Cerebellar nuclear complex (tissue), 1 donor: ENCODE measurements at places on chromosomes 16 and 17.

GRCh38 chr16:68267612-68268405, 3.5 kb downstream of the SLC7A6 start:
- DNase-seq: no peak

GRCh38 chr17:29176558-29177351, 3.4 kb downstream of the MYO18A start:
- DNase-seq: no peak

DNA sequence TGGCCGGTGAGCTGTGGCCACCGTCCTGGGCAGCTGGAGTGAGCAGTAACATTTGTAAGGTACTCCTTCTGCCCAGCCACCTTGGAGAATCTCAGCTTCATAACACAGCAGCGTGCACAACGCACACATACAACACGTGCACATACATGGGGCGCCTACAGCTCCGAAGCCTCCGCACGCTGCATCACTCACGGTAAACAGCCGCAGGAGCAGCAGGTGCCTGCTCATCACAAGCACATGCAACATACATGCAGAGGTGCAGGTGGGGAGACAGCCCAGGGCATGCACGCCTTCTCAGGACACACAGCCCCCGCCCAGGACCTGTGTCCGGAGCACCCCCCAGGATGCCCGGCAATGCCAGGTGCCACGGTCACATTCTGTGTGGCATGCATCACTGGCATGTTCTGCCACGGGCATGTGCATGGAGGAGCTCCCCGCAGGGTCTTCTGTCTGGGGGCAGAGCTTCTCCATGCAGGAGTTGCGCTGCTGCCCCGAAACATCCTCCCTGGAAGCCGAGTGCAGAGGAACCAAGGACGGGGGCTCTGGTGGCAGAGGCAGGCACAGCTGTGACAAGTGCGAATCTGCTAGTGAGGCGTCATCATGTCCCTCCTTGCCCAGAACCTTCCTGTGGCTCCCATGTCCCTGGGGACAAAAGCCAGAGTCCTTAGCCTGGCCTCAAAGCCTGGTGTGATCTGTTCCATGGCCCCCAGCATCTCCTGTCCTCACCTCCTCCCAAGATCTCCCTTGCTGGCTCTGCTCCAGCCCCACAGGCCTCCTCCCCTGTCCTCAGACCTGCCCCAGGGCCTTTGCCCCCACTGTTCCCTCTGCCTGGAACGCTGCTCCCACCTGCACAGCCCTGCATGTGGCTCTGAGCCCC, 184.0 kb upstream of the GSE1 start:
- no peak for DNase-seq

DNA sequence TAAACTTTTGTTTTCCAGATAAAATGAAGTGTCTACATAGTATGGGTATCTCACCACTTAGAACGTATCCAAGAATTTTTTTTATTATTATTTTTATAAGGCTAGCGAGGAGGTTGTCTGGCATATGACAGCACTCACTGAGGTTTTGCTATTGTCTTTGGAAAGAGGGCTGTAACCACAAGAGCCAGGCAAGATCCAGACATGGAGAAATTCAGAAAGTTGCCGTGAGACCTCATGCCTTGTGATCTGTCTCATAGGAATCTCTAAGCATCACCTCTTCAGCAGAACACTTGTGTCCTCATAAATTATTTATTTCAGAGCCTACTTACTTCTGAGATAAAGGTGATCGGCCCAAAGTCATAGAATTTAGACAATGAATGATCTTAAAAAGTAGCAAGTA, 410.8 kb downstream of the CDH11 start:
- no peak for DNase-seq

DNA sequence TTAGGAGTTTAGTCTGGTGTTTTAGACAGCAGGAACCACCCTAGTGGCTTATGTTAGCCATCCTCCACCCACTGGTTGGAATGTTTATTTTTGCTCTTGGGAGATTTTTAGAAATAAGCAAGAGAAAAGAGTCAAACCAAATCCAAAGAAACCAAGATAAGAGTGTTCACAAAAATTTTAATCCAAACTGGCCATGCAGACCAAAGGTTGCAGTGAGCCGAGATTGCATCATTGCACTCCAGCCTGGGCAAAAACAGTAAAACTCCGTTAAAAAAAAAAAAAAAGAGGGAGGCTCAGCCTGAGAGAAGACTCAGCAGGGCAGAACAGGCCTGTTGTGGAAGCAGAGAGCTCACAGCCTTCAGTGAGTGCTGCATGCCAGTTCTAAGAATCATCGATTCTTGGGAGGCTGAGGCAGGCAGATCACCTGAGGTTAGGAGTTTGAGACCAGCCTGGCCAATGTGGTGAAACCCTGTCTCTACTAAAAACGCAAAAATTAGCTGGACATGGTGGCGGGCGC, 12.2 kb upstream of the C16orf54 start:
- DNase-seq: no peak

DNA sequence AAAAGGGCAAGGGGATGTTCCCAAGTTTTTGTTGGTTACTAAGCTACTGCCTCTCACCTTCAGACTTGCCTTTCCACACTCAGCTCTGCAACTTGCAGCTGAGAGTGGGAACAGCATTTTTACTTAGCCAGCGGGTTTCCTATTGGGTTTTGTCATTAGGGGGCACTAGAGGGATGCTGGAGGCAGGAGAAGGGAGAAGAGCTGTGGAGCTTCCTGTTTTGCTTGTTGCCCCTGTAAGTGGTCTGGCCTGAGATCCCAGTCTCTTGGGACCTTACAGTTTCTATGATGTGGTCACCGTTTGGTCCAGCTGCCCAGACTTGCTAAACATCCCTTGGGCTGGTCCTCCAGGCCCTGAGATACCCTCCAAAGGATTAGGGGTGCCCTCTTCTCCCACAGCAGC, 209.6 kb upstream of the NLRP1 start:
- DNase-seq: no peak
